Activated CD4-positive, CD25-positive, alpha-beta regulatory T cell (primary cell): ENCODE measurements at places on chromosomes 7 and 10.

GRCh38 chr7:22772885-22773284 lies 45.9 kb downstream of the IL6 start:
- DNase-seq = no peak

GRCh38 chr7:107404740-107405537 lies 64.9 kb upstream of the GPR22 start:
- DNase-seq = no peak

GRCh38 chr7:151423936-151424335 lies 14.1 kb upstream of the WDR86 start:
- DNase-seq = no peak

GRCh38 chr7:20348125-20348807 lies 17.6 kb downstream of the ITGB8 start:
- no peak for DNase-seq

- no peak for DNase-seq
These were observed 58.9 kb upstream of the SEMA3C start for GRCh38 chr7:80977751-80978150.

- DNase-seq = no peak
These were observed 78.7 kb upstream of the C1GALT1 start for GRCh38 chr7:7103343-7104313.

- DNase-seq = no peak
These were observed 78.9 kb upstream of the PRLHR start for GRCh38 chr10:118674226-118674919.

DNA sequence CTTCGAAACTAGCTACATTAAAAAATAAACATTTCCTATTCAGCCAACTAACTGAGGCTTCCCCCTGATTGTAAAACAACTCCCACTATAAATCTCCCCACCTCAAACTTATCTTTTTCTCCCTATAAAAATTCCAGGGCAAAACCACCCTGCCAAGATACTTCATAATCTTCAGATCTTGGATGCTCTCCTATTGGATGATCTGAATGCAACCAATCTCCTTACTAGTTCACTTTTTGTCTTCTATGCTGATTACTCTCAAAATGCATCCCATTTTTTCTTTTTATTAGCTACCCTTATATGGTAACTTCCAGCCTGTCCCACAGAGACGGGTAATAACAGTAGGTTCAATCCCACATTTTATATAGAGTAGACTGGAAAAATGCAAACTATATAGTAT lies 15.0 kb upstream of the PRSS58 start:
- DNase-seq = no peak

DNA sequence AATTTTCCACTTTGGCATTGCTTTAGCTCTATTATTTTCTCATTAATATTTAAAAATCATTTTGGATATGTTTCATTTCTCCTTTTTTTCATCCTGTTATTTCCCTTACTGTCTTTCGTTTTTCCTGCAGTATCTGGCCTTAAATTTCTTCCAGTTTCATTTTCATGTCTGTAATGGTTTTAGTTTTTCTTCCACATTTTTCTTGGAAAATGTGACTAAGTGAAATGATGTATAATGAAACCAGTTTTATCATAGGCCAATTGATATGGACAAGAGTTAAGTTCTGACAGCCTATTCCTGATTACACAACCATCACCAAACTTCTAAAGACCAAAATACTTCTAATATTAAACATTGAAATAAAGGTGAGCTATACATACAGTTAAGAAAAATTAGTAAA lies 158.5 kb downstream of the LHFPL3 start:
- DNase-seq = no peak

- DNase-seq = peak; percentile 64
These were observed 1.4 kb upstream of the LCOR start for GRCh38 chr10:96830511-96831199.
